GM23248 (cell line): ENCODE measurements at places on chromosomes 3 and 15. TPM values are rescaled to one million over a fixed set of nuclear protein-coding genes. Genes with fewer than 3 reads are reported as not detected.

PPIP5K1 gene
- total RNA-seq, result 8.0 and 13.1 TPM in 2 replicates

LHFPL4 gene
- not detected in 2 replicates for total RNA-seq

GOLGA8O gene
- not detected in 2 replicates for total RNA-seq

DCLK3 gene
- total RNA-seq, result under 0.01 TPM in 1 of 2 replicates, not detected in the other

DNAH12 gene
- total RNA-seq, result 0.54 TPM in 1 of 2 replicates, not detected in the other

GP9 gene
- total RNA-seq, result not detected in 2 replicates

PLSCR2 gene
- total RNA-seq, result not detected in 2 replicates

DNA sequence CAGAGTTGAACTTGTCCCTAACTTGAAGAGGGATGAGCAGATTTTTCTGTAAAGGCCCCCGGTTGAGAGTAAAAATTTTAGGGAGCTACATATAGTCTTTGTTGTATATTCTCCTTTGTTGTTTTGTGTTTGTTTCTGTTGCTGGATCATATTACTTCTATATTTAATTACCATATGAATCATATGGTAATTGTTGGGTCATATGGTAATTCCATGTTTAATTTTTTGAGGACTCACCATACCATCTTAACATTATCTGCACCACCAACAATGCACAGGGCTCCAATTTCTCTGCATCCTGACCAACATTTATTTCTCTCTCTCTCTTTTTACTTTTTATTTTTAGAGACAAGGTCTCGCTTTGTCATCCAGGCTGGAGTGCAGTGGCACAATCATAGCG is 7.4 kb upstream of the ZFYVE19 start:
- H3K27me3 ChIP-seq, result no peaks in the 10 kb centered on the region
- no peaks in the 10 kb centered on the region for H3K36me3 ChIP-seq
- no peaks in the 10 kb centered on the region for H3K4me1 ChIP-seq
- H3K4me3 ChIP-seq, result no peak overlapping the region

DNA sequence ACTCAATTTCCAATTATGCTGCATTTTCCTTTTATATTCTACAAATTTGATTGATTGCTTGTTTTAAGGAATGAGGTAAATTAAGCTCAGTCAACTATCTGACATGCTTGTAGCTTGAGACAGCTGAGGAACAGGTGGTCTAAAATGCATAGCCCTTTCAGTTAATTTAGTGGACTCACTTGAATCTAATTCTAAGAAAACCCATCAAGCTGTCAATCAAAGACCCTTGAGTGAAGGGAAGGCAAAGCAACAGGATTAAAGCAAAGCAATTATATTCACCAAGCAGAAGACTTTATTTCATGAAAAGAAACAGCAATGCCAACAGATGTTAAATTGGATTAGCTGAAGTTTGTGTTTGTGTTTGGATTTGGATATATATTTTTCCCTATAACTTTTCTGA is 228.5 kb downstream of the ARPP21 start:
- H3K4me3 ChIP-seq, result no peak overlapping the region
- H3K27ac ChIP-seq, result no peak overlapping the region
- no peaks in the 10 kb centered on the region for H3K4me1 ChIP-seq
- no peaks in the 10 kb centered on the region for H3K36me3 ChIP-seq
- no peaks in the 10 kb centered on the region; the same call in 1 of the 2 replicates for H3K27me3 ChIP-seq

GRCh38 chr3:94036909-94037507 is 8.6 kb upstream of the STX19 start:
- H3K27ac ChIP-seq, result no peak overlapping the region
- no peaks in the 10 kb centered on the region for H3K36me3 ChIP-seq
- DNase-seq, result peak; percentile 88
- no peaks in the 10 kb centered on the region for H3K4me1 ChIP-seq
- H3K4me3 ChIP-seq, result no peak overlapping the region

- no peak for DNase-seq
- H3K36me3 ChIP-seq, result no peaks in the 10 kb centered on the region
- H3K27ac ChIP-seq, result peak overlapping the region; percentile 89; the same call in 1 of the 2 replicates
- H3K4me1 ChIP-seq, result peaks cover 27% of the 10 kb centered on the region
Observed at GRCh38 chr15:70475921-70476320, 287.4 kb downstream of the UACA start.

DNA sequence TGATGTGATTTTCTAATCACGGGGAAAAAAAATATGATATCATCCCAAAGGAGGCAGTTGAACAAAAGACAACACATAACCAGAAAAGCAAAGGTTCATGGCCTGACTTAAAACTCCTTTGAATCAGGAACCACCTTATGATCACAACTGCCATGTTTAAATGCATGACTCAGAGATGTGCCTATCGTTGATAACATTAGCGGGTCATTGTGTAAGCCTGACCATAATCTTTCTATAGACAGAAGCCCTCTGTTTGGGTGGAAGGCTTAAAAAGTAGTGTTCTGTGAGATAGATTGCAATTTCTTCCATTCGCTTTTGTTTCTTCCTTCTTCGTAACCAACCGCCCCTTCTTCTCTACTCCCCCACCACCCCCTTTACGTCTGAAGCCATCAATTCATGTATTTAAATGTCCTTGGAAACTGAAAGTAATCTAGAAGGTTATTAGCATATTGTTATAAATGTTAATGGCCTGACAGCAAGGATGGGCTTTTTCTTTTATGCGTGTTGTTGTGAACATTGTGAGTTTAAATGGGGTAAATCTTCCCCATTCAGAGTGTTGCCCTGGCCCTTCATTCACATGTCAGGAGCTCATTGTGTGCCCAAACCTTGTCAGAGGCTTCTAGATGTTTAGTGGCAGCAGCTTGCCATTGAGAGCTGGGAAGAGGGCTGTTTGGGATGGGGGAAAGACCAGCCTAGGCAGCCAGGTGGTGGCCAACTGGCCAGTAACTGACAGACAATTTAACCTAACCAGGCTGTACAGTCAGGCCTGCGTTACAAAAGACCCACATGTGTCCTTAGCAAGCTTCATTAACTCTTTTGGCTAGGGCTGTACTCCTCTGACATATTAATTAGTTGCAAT is 64.5 kb downstream of the EPHA3 start:
- H3K4me1 ChIP-seq, result no peaks in the 10 kb centered on the region
- H3K4me3 ChIP-seq, result no peak overlapping the region
- no peak for DNase-seq
- H3K27ac ChIP-seq, result no peak overlapping the region
- H3K36me3 ChIP-seq, result no peaks in the 10 kb centered on the region
- no peaks in the 10 kb centered on the region for H3K27me3 ChIP-seq

DNA sequence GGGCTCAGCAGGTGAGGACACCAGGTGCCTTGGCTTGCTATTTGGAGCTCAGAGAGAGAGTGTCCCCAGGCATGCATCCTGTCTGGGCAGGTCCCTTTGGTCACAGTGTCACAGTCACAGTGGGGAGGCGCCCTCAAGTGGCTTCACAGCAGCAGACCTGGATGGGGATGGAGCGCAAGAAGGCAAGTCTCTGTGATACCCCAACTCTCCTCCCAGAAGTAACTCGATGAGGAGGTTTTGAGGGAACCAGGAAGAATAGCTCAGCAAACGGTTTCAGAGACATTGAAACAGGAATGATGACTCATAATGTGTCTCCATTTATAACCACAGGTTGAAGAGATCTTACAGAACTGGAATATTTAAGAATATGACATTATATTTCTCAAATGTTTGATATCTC is 66.5 kb upstream of the SH3GL3 start:
- peaks cover 19% of the 10 kb centered on the region for H3K4me1 ChIP-seq
- H3K4me3 ChIP-seq, result no peak overlapping the region
- DNase-seq, result peak; percentile 71
- no peak overlapping the region for H3K27ac ChIP-seq
- H3K27me3 ChIP-seq, result no peaks in the 10 kb centered on the region
- no peaks in the 10 kb centered on the region for H3K36me3 ChIP-seq

DNA sequence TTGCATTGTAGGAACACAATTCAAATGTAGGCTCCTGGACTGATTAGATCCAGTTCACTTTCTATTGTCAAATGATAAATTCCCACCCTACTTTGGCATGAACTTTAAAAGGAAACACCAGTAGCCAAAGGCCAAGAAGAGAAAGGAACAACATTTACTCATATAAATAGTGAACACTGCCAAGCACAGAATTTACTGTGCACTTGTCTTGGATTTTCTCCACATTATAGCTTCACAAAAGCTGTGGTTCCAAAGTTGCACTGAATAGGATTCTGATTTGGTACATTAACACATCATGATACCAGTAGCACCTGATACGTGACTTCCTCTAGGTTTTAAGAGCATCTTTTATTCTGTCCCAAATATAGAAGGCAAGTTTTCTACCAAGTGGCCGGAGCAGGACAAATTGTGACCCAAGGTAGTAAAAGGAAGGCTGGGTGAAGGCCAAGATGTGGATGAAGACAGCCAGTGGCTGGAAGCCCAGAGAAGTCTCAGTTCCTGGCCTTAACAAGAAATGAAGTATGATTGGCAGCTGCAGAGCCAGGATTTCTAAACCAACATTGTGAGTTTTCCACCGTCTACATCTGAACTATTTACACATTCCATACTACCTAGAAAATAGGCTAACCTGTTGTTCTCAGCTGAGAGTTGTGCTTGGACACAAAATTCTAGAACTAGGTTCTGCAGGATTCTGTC is 206.7 kb downstream of the THRB start:
- no peaks in the 10 kb centered on the region for H3K27me3 ChIP-seq
- H3K27ac ChIP-seq, result no peak overlapping the region
- H3K36me3 ChIP-seq, result no peaks in the 10 kb centered on the region

GRCh38 chr3:126124148-126124868 is 40.4 kb upstream of the SLC41A3 start:
- no peaks in the 10 kb centered on the region for H3K36me3 ChIP-seq
- peaks cover 40% of the 10 kb centered on the region for H3K27me3 ChIP-seq
- no peak for DNase-seq
- no peaks in the 10 kb centered on the region for H3K4me1 ChIP-seq
- no peak overlapping the region for H3K27ac ChIP-seq

DNA sequence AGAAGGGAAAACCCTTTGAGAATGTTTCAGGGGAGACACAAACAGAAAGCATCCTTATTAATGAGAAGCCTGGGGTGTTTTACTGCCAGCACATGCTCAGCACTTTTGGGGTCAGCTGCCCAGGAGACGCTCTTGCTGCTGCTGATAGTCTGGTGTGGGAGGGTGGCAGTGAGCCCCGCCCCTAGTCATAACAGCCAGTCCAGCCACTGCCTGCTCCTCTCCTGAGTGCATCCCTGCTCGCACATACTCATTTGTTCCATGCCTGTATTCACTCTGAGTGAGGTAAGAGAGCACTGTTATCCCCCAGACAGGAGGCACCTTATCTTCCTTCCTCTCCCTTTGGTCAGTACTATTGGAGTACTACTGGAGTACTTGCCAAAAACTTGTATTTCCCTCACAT is 101.3 kb downstream of the ETFA start:
- peaks cover 10% of the 10 kb centered on the region; the same call in 1 of the 2 replicates for H3K36me3 ChIP-seq
- DNase-seq, result no peak
- H3K4me3 ChIP-seq, result no peak overlapping the region
- no peaks in the 10 kb centered on the region for H3K4me1 ChIP-seq

- peaks cover 12% of the 10 kb centered on the region for H3K4me1 ChIP-seq
- H3K27me3 ChIP-seq, result no peaks in the 10 kb centered on the region
- peak; percentile 59 for DNase-seq
- H3K4me3 ChIP-seq, result no peak overlapping the region
- H3K27ac ChIP-seq, result no peak overlapping the region
Observed at GRCh38 chr15:74901612-74902063, 5.0 kb downstream of the FAM219B start.

- H3K36me3 ChIP-seq, result no peaks in the 10 kb centered on the region
- DNase-seq, result no peak
- no peak overlapping the region for H3K27ac ChIP-seq
- no peaks in the 10 kb centered on the region for H3K4me1 ChIP-seq
Observed at GRCh38 chr15:69718916-69719315, 266.3 kb downstream of the RPLP1 start.
